Fibroblast of pulmonary artery (primary cell): ENCODE measurements at places on chromosomes 2 and 18.

DNA sequence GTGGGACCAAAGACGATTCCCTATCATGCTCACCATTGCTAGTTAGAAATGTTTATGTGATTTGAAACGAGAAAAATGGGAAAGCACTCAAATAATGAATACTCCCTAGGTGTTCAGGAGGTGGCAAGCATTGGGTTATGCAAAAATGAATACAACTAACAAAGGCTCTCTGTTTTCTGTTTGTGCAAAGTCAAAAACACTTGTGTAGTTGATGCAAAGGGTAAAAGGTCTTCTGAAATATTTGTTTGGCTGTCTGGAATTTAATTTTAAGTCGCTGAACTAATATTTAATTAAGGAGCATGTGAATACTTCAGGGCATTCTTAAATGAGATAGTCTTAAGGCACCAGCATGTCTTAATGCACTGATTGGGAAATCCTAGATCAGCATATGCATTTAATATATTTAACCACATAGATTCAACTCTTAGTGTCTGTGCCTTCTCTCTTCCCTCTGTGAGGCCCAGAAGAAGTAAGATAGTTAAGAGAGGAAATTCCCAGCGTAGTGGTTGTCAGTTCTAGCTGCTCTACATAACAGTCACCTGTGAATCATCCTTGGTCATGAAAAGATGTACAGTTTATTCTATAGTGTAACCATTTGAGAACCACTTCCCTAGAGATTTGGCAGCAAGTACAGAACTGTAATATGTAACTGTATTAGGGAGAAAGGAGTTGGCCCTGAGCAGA is 111.9 kb downstream of the EPC2 start:
- DNase-seq: peak; percentile 18

- no peak for DNase-seq
Measured at GRCh38 chr18:6605115-6605869, 124.2 kb upstream of the ARHGAP28 start.

DNA sequence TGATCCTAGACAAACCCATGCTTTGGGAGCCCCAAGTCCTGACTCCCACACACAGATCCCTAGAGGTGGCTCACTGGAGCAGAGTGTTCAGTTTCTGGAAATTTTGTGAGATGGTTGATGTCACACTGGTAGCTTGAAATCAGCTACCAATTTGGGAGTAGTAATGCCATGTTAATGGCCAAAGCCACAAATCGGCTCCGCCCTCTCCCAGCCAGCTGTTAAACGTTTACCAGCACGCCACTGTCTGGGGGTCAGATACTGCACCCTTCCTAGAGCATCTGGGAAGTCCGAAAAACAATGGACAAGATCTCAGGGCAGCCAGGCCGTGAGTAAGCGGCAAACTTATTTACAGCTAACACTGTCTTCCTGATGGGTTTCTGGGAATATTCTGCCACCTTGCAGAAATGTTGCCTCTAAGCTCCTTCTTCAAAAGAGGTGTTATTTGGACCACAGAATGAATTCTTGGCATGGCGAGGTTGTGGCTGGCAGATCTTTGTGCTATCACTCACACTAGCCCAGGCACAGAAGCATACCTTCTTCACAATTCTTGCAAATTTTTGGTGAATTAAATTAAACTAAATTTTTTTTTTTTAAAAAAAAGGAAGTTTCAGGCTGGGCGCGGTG is 60.2 kb upstream of the FZD7 start:
- DNase-seq: no peak

DNA sequence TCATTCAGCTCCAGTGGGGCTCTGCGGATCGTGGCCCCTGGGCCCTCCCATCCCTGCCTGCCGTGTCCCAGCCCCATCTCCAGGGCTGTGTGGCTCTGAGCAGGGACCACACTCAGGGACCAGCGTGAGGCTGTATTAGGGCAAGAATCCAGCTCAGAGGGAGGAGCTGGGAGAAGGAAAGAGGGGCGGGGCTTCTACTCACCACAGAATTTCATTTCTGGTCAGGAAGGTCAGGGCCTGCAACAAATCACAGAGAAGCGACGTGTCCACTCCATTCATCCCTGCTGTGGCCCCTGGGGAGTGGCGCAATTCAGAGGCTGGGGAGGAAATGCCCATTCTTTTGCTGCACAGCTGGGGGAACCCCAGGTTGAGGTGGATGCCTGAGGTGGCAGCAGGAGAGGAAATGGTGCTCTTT is 828 bp downstream of the CIB4 start:
- peak; percentile 74 for DNase-seq

DNA sequence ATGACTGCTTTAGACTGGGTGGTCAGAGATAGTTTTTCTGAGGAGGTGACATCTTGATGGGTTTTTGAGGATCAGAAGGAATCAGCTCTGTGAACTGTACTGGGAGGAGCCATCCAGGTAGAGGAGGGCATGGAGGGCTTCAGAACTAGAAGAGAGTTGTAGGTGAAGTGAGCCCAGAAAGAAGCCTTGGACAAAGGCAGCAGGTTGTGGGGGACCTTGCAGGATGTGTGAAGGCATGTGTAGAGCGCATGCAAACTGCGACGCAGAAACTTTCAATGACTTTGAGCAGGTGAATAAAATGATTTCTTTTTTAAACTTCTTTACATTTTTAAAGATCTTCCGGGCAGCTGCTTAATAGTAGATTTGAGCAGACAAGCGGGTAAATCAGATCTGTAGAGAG is 83.9 kb upstream of the SIX2 start:
- DNase-seq: no peak

DNA sequence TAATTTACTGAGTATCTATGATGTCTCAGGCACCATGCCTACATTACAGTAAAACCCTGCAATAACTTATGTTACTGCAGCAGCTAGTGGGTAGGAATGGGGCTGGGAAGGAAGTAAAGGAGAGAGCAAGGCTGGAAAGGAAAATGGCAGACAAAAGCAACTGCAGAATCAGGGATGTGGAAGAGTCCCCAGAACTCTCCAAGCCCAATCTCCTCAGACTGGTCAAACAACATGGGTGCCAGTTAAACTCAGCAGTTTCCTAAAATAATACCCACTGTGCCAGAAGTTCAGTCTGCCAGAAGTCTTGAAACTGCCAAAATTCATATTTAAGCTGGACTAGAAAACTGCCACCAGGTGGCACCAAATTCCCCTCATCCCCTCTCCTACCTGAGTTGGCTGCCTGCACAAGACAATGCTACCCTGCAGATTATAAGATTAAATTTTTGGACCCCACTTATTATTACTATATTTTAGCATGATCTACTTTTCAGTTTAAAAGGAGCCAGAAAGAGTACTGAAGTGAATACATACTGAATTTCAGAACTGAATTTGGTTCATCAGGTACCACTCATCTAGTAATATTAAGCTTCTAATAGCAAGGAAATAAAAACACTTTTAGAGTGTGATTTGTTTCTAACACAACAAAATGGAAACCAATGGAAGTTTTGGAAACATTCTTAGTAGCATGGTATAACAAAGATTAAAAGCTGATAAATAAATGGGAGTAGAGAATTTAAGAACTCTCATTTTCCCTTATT is 86.8 kb upstream of the DNER start:
- peak; percentile 73 for DNase-seq

DNA sequence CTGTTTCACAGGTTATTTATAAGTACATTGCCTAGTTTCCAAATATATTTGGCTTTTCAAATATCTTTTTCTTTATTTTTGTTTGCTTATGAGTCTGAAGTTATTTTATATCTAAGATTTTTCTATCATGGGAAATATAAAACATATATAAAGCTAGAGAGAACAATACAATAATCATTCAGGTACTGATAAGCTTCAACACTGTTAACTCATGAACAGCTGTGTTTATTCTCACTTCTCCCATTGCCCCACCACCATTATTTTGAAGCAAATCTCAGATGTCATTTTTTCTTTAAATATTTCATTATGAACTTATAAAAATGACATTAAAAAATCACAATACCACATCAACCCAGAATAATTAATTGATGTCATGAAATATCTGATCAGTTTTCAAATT is 9.7 kb downstream of the CAMKMT start:
- DNase-seq: no peak

DNA sequence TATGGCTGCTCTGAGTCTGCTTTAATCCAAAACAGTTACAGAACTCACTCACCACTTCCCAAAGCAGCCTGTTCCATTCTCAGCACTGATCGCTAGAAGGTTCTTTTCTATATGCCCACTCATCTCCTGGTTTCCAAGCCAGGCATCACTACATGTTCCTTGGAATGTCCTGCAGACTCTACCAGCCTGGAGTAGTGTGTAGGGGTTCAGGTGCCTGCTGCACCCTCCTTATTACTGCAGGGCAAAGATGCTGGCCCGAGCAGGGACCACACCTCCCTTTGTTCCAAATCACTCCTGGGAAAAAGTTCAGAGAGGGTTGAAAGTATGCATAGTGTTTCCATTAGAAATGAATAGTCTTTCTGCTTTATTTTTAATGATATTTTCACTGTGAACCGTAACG is 196.6 kb downstream of the SH3RF3 start:
- no peak for DNase-seq

DNA sequence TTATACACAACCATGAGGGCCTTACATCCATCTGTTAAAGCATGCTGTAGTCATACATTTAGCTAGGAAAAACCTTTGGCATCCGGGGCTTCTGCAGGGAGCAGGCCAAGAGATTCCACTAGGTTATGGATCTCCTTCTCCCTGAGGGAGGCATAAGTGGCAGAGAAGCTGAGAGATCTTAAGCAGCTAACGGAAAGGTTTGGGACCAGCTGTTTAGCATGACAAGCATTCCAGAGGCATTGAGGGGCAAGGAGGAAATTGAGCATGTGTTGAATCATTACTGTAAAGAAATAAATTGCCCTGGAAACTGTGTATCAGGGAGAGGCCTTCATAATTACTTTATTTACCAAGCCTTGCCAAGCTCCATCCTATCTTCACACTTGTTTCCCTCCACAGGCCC is 643.1 kb downstream of the CNTNAP5 start:
- DNase-seq: peak; percentile 2

- no peak for DNase-seq
Measured at GRCh38 chr18:35577045-35577848, 4.3 kb upstream of the GALNT1 start.

DNA sequence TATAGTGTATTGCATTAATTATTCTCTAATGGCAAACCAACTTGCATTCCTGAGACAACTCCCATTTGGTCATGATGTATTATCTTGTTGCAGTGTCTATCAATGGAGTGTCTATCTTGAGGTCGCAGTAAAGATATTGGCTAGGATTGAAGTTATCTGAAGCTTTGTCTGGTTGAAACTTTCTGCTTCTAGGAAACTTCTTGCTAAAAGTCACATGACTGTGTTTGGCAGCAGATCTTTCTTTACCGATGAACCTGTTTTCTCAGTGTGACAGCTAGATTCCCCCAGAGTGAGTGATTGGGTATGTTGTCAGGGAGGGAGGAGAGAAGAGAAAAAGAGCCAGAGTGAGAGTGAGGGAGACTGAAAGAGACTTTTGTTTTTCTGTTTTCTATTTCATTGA is 119.6 kb downstream of the QPCT start:
- no peak for DNase-seq

DNA sequence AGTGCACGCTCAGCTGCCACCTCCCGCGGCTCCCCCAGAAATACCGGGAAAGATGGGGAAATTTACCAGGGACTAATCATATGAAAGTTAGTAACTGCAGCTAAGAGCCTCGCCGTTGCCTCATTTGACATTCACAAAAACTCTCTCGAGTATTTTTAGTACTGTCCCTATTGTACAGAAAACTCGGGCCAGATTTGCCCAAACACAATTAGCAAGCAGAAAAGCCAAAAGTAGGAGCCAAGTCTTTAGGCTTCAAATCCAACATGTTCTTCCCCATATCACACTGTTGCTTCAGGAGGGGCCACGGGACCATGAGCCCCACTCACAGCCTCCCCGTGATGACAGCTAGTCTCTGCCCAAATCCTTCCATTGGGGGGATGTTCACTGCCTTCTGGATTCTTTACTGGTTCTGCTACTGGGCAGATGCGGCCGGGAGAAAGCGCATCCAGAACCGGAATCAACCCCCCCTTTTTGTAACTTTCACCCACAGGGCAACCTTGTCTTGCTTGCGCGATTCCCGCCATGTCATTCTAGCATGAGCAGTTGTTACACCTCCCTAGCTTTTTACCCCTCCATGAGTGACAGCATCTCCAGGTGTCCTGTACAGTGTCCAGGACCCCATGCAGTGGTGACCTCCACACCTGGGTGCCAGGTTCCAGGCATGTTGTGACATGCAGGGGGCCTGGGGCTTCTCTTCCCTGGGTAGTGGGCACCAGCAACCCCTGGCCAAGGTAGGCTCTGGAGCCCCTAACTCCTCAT is 35.2 kb downstream of the CENPO start:
- DNase-seq: no peak
